ENCODE measurements at places on chromosomes 7 and 10. TPM values are rescaled to one million over a fixed set of nuclear protein-coding genes. Genes with fewer than 3 reads are reported as not detected.

DNA sequence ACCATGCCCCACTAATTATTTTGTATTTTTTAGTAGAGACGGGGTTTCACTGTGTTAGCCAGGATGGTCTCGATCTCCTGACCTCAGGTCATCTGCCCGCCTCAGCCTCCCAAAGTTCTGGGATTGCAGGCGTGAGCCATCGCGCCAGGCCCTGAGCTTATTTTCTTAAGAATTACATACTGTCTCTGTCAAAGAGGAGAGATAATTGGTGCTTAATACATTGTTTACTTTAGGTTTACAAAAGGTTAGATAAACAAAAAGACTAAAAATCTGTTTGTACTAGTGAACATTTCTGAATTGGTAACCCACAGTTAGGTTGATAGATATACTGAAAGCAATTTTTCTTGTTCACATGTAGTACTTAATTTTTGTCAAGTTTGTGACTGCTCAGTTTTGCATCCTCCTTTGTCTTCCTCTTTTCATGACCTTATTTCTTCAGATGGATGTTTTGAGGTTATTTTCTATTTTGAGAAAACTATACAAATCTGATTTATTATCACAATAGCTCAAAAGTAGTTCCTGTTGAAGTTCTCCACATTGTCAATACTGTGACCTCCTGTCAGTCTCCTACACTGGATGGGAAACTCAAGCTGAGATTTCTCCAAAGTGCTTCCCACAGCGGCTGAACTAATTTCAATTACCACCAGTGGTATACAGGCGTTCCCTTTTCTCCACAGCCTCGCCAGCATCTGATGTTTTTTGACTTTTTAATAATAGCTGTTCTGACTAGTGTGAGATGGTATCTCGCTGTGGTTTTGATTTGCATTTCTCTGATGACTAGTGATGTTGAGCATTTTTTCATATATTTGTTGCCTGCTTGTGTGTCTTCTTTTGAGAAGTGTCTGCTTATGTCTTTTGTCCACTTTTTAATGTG is 22.5 kb downstream of the HHEX start:
- no peak for DNase-seq

DNA sequence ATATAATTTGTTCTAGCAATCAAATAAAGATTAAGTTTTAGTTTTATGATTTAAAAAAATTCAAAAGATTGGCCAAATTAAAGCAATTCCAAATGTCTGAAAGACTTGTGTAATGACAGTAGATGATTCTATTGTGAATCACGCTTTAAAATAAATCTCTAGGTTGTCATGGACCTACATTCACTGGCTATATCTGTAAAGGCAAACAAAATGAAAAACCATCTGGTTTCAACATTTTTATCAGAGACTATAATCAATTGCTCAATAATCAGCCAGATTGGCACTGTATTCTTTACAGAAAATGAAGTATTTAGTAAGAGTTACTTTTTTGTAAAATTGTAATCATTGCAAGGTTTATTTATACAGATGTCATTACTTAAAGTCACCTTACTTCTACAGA is 60.7 kb downstream of the DGKB start:
- DNase-seq, result no peak

DNA sequence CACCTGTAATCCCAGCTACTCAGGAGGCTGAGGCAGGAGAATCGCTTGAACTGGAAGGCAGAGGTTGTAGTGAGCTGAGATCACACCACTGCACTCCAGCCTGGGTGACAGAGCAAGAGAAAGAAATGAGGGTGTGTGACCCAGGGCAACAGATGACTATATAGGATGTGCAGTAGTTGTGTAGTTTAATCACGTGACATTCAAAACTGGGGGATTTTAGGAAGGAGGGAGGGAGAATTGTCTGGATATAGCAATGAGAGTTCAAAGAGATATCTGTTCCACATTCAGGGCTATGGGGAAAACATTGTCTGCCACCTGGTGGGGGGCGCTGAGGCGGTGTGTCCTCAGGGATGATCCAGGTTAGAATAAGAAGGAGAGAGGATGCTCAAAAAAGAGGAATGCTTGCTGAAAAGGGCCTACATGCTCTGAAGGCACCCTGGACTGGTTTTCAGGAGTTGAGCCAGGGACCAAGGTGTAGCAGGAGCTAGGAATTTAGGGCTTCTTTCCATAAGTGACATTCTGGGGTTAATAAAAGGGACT is 7.8 kb upstream of the ZYX start:
- no peak for DNase-seq

GRCh38 chr10:92697663-92698511 is 8.1 kb downstream of the HHEX start:
- no peak for DNase-seq

- DNase-seq, result no peak
These were observed 314.1 kb downstream of the THSD7A start for GRCh38 chr7:11517853-11518252.

GRCh38 chr7:134477954-134478353 is 19.1 kb upstream of the AKR1B1 start:
- DNase-seq, result no peak

GRCh38 chr7:117066668-117067067 is 113.4 kb downstream of the ST7 start:
- DNase-seq, result no peak

- DNase-seq, result no peak
These were observed 565.3 kb downstream of the PHTF2 start for GRCh38 chr7:78363866-78364265.

DNA sequence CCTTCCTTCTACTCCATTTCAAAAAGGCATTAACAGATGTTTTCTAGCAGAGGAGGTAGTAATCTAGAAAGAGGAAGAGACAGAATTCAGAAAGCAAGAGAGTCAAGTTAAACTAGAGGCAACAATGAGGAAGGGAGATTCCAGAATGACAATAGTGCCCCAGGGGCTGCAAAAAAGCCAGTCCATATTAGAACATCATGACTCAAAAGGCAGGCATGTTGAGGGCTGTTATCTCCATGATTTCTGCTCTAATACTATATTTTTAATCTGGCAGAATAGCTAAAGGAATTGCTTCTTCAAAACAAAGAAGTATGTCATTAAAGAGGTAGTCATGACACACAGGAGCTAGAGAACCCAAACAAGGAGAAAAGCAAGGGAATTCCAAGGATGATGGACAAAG is 599.6 kb downstream of the INHBA start:
- no peak for DNase-seq

- DNase-seq, result no peak
These were observed 4.0 kb downstream of the PON2 start for GRCh38 chr7:95430864-95431263.

DNA sequence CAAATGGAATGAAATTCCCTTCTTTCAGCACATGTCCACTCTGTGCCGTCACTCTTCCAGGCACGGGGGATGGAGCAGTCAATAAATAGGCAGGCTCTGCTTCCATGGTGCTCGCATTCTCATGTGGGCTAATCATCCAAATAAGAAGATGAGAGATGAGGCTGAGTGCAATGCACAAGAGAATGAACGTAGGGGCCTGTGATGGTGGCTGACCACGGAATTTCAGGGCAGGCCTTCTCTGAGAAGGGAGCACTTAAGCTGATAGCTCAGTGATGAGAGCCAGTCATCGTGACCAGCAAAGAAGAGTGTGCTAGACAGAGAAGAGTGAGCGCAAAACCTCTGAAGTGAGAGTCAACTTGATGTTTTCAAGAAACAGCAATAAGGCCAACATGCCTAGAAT is 47.9 kb downstream of the TAF3 start:
- DNase-seq, result no peak

- no peak for DNase-seq
These were observed 93.5 kb upstream of the SLC25A13 start for GRCh38 chr7:96415293-96415940.

- DNase-seq, result no peak
These were observed 2.2 kb upstream of the NOM1 start for GRCh38 chr7:156947120-156947843.

DNA sequence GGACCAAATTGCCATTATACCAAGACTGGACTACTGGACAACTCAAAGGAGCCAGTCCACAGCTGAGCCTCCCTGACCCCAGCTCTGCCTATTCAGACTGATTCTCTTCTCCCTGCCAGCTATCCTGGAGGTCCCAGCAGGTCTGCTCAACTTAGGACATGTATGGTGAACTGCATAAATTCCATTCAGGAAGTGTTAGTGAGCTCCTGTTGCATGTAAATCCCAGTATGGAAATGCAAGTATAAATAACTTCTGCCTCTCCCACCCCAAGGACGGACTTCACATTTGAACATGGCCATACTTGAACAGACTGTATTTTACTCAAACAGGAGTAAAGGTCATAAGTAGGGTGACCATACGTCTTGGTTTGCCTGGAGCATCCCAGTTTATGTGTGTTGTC is 128.4 kb downstream of the CHCHD3 start:
- no peak for DNase-seq

- no peak for DNase-seq
These were observed 14.5 kb upstream of the CPA1 start for GRCh38 chr7:130365511-130366441.

DNA sequence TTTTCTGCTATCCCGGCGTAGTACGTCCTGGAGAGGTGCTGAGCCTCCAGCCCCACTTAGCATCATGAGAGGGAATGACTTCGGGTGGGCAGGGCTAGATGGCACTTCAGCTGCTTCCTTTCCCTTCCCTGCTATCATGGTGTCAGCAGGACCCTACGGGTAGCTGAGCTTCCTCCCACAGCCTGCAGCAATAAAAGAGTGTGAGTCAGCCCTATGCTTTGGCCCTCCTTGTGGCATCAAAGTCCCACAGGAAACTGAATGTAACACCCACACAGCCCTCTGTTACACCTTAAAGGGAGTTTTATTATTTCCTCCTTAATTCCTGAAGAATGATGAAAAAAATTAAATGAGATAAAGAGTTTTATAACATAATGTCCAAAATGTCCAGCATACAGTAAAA is 458.1 kb downstream of the RPS24 start:
- no peak for DNase-seq

- peak; percentile 30 for DNase-seq
These were observed 33.3 kb downstream of the CDK14 start for GRCh38 chr7:90629297-90629918.

DNA sequence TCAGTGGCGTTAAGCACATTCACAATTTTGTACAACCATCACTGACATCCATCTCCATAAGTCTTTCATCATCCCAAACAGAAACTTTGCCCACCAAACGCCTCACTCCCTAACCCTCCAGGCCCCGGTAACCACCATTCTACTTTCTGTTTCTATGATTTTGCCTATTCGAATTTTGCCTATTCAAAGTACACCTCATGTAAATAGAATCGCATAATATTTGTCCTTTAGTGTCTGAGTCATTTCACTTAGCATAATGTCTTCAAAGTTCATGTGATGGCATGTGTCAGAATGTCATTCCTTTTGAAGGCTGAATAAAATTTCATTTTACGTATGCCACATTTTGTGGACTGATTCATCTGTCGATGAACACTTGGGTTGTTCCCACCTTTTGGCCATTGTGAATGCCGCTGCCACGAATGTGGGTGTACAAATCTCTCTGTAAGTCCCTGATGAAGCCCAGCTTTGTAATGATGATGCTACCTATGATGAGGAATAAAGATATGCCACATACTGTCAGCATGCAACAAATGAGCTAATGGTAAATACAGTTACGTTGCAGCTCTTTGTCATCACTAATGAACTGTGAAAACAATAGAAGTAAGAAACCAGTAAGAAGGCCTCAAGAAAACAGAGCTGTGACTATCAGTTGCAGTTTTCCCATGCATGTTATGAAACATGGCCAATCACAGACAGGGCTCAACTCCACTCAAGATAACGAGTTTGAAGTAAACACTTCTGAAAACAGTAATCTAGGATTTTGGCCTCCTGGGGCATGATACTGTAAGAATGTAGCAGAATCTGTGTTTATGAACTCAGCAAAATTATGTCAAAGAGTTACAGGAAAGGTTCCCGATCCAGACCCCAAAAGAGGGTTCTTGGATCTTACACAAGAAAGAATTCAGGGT is 120.0 kb downstream of the ADAM12 start:
- DNase-seq, result no peak

DNA sequence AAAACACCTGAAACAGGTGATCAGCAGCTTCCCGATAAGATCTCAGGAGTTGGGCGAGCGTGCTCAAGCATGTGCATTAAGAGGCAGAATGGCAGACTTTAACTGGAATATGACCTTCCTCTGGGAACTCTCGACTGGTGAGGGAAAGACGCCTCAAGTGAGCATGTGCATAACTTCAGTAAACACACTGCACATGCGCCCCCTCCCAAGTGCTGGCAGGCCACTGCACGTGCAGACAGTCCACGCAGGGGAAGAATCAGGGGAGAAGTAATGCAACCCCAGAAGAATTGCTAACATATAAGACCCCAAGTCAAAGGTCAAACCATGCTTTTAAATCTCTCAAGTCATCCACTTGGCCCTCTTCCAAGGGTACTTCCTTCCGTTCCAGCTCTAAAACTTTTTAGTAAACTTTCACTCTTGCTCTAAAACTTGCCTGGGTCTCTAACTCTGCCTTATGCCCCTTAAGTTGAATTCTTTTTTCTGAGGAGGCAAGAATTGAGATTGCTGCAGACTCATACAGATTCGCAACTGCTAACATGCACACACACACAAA is 541.0 kb downstream of the TNS3 start:
- DNase-seq, result no peak

DNA sequence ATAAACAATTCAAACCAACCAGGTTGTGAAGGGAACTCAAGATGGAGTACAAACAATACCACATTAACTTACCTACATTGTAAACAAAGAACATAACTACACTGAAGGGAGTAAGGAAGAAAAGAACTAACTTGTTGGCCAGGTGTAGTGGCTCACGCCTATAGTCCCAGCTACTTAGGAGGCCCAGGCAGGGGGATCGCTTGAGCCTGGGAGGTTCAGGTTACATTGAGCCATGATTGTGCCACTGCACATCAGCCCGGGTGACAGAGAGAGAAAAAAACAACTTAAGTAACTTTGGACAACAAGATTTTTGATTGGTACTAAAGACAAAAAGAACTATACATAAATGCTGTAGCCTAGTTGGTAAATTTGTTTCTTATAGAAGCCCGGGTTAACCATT is 68.8 kb downstream of the TRIL start:
- DNase-seq, result no peak

GRCh38 chr10:42859256-42859655 is 76.7 kb downstream of the BMS1 start:
- no peak for DNase-seq

Gene SLC13A1
- not detected for polyA plus RNA-seq

Gene AEBP1
- 44.7 TPM for polyA plus RNA-seq

Gene TIMM23B
- 17.9 TPM for polyA plus RNA-seq

Gene UBN2
- 25.8 TPM for polyA plus RNA-seq

Gene MBLAC1
- polyA plus RNA-seq, result 1.3 TPM

Gene SNX13
- polyA plus RNA-seq, result 42.5 TPM

Gene PAPOLB
- polyA plus RNA-seq, result 0.13 TPM

Gene EPHA1
- 15.8 TPM for polyA plus RNA-seq

Gene LDB3
- 2.2 TPM for polyA plus RNA-seq

Gene SUN3
- 0.37 TPM for polyA plus RNA-seq

Gene PDE6C
- polyA plus RNA-seq, result 3.0 TPM

Gene EEPD1
- polyA plus RNA-seq, result 19.5 TPM

Gene METTL2B
- polyA plus RNA-seq, result 24.7 TPM

Gene CPEB3
- polyA plus RNA-seq, result 2.7 TPM

Gene ATG9B
- polyA plus RNA-seq, result 4.8 TPM
